Stimulated activated CD4-positive, alpha-beta T cell treated with anti-CD3 and anti-CD28 coated beads, TNF-alpha, amount 100 ng/mL, for 1 hour (primary cell): ENCODE measurements at places on chromosomes 11 and 22.

- no peak for DNase-seq
Observed at GRCh38 chr22:37207981-37208380, 4.3 kb downstream of the SSTR3 start.

GRCh38 chr11:122099374-122100036 is 16.5 kb downstream of the BLID start:
- DNase-seq: no peak

GRCh38 chr11:38416141-38416540 is 1818.1 kb upstream of the RAG2 start:
- no peak for DNase-seq

- DNase-seq: no peak
Observed at GRCh38 chr11:20551096-20551495, 48.3 kb upstream of the SLC6A5 start.

DNA sequence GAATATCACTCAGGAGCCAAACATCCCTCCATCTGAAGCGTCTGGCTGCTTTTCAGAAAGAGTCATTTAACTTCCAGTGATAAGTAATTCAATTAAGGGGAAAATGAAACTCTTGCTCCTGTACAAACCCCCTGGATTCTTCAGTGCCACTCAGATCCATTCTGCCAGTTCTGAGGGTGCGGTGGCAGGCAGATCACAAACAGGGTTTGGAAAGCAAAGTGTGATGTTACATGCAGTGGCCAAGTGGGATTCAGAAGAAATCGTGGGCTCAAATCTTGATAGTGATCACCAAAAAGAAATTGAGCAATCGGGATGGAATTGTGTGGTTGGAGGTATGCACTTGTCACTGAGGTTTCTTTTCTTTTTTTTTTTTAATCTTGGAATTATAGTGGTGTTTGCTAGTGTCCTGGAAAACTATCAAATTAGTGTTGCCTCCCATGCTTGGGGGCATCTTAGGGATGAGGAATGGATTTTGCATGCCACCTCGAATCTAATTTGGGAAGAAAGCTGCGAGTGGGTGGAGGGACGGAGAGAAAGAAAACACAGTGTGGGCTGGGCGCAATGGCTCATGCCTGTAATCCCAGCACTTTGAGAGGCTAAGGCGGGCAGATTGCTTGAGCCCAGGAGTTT is 22.5 kb upstream of the RTL6 start:
- DNase-seq: no peak
